ENCODE measurements at places on chromosomes 1 and 21. TPM values are rescaled to one million over a fixed set of nuclear protein-coding genes. Genes with fewer than 3 reads are reported as not detected.

SPATA21 gene
- total RNA-seq = not detected

PDC gene
- not detected for total RNA-seq

GRCh38 chr1:33086384-33086850 lies 5.5 kb downstream of the AZIN2 start:
- DNase-seq = peak; percentile 92

DNA sequence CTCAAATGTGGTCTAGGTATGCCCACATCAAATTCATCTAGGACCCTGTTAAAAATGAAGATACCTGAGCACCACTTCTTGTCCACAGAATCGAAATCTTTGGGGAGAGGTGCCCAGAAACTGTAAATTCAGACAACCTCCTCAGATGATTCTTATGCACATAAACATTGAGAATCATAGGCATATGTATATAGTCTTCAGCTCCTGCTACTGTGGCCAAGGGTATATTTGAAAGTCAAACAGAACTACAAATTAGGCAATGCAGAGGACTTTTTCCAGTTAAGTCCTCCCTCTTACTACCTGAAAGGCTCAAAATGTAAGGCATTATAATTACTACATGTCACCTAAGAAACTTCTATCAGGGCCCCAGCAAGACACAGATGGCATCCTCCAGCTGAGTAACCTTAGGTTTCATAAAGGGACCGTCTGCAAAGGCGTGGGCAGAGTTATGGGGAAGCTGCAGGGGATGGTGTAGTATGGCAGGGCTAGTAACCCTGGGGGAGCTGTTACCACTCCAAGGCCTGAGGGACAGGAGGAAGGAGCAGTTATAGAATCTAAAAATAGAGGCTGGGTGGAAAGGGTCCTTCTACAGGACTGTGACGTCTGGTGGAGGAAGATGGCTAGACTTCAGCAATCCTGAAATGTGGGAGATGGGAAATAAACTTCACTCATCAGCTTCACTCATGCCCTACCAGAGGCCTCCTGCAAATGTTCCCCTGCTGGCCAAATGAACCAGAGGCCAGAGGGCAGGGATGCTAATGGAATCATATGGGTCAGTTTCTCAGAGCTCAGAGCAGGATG lies 46.3 kb downstream of the DAB1 start:
- DNase-seq = no peak

Data from right cardiac atrium (tissue), 5 donors.